Stimulated activated CD8-positive, alpha-beta memory T cell treated with anti-CD3 and anti-CD28 coated beads, Interleukin-2, amount 100 ng/mL, for 48 hours (primary cell): ENCODE measurements at places on chromosomes 2 and 18.
A peak's percentile ranks its signal among the peaks of the same experiment; 100 is the strongest.

DNA sequence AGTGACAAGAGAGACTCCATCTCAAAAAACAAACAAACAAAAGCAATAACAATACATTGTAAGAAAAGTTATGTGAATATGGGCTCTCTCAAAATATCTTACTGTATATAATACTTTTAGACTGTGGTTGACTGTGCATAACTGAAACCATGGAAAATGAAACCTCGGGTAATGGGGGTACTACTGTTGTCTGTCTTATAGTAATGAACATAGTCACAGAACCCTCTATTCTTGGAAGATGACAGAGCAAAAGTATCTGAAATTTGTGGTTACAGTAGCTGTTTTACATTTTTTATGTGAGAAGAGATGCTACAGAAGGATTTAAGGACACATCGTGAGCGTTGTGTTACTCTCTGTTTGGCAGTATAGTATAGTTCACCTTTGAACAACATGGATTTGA is 60.5 kb downstream of the MAP4K4 start:
- no peak for DNase-seq

DNA sequence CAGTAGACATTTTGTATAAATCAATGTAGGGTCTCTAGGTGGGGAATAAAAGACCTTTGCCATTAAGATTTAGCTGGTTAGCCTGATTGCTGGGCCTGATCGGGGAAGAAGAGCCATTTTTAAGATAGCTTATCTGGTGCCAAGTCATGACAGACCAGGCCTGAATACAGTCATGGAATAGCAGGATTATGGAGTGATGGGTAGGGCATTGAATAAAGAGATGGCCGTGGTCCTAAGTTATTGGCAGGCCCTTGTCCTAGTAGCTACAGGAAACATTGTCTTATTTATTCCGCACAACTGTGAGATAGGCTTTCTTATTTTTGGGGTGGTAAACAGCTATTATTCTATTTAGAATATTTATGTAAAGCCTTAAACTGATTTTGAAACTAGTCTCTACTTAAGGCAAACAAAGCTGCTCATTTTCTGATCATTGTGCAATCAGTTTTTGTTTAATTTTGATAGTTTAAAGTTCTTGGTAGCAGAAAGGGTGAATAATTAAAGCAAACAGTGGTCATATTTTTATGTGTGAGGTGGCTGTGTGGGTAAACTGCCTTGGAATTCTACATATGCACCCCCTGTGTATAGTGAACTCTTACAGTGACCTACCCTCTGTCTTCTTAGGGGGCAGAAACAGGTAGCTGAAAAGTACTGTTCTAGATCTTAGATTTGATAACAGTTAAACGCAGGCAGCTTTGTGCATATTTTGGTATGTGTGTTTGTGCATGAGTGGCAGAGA is 22.6 kb downstream of the ZNF236 start:
- DNase-seq = no peak

DNA sequence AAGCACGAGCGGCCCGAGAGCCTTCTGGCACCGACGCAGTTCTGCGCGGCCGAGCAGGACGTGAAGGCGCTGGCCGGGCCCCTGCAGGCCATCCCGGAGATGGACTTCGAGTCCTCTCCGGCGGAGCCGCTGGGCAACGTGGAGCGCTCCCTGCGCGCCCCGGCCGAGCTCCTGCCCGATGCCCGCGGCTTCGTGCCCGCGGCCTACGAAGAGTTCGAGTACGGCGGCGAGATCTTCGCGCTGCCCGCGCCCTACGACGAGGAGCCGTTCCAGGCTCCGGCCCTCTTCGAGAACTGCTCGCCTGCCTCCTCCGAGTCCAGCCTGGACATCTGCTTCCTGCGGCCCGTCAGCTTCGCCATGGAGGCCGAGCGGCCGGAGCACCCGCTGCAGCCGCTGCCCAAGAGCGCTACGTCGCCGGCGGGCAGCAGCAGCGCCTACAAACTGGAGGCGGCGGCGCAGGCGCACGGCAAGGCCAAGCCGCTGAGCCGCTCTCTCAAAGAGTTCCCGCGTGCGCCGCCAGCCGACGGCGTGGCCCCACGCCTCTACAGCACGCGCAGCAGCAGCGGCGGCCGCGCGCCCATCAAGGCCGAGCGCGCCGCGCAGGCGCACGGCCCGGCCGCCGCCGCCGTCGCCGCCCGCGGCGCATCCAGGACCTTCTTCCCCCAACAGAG is 70.4 kb downstream of the ARHGEF33 start:
- peak; percentile 66 for DNase-seq

DNA sequence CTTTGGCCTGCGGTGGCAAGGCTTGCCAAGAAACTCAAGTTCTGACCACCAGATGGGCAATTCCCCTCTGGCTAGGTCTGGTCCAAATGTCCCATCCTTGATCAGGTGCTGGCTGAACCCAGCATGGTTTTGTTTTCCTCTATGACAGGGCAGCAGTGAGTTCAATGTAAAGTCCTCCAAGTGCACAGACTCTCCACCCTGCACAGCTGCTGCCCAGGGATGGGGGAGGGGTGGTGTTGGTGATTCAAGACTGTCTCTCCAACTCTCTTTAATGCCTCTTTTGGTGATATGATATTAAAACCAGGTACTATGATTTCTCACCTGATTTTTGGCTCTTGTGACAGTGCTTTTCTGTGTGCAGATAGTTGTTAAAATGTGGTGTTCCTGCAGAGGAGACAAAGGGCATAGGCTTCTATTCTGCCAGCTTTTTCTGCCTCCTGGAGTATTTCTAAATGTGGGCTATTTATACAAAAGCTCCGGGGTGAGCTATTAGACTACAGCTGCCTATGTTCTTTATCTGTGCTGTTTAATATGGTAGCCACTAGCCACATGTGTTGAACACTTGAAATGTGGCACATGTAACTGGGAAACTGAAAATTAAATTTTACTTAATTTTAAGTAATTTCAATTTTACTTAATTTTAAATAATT is 64.0 kb upstream of the STK39 start:
- no peak for DNase-seq

DNA sequence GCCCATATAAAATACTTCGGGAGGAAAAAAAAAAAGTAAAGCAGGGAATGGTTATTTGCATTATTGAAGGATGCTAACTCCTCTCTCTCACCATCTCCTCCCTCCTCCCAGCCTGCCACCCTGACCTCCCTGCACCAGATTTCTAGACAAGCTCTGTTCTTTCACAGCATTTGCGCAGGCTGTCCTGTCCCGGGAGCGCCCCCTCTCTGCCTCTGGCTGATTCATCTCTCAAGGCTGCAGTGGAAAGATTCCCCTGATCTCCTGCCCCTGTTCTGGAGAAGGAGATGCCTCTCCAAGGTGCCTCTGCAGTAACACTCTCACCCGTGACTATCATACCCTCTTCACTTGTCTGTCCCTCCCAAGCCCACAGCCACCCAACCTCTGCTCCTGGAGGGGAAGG is 38.5 kb downstream of the COL4A4 start:
- no peak for DNase-seq

DNA sequence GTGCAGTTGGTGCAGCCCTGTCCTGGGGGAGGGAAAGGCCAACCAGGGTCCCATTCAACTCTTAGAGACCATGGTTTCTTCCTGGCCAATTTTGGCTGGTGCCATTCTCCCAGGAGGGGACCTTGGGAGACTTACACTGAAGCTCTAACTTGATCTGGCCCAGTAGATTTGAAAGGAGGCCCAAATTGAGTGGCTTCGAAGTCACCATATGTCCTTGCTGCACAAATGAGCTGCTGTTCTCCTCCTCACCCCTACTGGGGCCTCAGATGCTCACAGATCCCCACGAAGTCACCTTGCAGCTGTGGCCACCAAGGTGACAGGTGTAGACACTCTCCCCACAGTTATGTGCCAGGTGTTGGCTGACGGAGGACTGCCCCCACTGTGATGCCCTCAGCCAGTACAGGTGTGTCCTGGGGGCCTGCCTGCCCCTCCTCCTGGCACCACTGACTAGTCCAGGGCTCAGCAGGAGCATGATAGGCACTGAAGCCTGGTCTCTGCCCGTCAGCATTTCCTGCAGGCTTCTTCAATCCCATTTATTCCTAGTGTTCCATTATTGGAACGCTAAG is 4.7 kb upstream of the C2orf72 start:
- DNase-seq = no peak

- DNase-seq = no peak
Observed at GRCh38 chr2:211397764-211398163, 841.4 kb downstream of the CPS1 start.

- no peak for DNase-seq
Observed at GRCh38 chr2:64401529-64401880, 52.5 kb upstream of the LGALSL start.

DNA sequence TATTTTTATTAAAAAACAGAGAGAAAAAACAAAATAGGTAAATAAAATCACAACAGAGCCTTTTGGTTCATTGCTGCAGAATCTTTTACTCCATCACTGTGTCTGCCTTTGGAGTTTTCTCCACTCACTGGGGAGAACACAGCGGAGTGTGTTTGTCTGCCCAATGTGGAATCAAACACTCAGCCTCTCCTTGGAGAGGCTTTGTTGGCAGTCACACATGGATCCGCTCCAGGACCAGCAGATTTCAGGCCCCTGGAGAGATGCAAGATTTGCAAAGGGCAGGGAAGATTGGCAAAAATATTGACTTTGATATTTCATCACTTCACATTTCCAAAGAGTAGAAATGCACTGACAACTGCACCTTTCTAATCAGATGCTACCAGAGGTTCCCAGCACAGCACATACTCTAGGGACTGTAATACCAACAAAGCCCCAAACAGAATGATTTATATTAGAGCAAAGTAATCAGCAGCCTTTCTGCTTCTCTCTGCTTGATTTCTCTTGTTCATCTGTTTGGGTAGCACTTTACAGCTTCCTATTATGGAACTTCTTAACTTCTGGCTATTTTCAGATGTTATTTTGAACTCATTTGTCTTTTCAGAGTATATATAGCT is 1898.8 kb upstream of the PIK3C3 start:
- no peak for DNase-seq

DNA sequence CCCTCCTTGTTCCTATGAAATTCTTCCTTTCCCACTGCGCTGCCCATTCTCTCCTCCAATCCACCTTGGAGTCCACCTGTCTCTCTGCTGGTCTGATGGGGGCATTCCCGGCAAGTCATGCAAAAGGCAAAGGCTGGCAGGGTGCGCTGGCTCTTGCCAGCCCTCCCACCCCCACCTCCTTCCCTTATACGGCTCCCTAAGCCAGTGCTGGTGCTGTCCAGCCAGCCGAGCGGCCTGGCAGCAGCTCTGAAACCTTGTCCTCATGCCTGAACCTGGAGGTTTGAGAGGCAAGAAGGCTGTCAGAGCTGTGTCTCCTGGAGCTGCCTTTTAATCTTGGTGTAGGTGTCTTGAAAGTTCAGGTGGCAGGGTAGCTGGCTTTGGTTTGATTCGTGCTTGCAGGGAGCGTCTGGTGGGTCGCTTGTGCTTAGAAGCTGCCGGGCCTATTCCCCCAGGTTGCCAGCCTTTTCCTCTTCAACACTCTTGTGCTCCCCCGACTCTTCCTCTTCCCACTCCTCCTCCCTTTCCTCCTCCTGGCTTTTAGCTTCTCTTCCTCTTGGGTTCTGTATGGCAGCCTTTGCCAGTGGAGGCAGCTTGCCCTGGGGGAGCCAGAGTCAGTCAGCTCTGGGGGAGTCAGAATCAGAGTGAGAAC is 748 bp downstream of the LIPG start:
- no peak for DNase-seq

- DNase-seq = peak; percentile 95
Observed at GRCh38 chr2:96157649-96158553, 12.7 kb upstream of the DUSP2 start.

GRCh38 chr2:238306672-238306998 is 13.7 kb upstream of the TRAF3IP1 start:
- no peak for DNase-seq

DNA sequence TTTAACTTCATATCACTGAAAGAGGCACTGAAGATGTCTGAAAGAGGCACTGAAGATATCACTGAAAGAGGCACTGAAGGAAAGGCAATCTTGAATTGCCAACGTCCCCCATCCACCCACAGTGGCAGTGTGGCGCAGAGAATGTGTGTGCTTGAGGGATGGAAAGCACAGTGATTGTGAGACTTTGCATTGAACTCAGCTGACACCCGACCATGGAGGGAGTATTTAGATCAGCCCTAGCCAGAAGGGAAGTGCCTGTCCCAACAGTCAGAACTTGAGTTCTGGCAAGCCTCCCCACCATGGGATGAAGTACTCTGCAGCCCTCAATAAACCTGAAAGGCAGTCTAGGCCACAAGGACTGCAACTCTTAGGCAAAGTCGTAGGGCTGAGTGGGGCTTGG is 33.8 kb downstream of the MAP4K3 start:
- DNase-seq = no peak

GRCh38 chr2:128513961-128514283 is 195.3 kb upstream of the HS6ST1 start:
- no peak for DNase-seq

DNA sequence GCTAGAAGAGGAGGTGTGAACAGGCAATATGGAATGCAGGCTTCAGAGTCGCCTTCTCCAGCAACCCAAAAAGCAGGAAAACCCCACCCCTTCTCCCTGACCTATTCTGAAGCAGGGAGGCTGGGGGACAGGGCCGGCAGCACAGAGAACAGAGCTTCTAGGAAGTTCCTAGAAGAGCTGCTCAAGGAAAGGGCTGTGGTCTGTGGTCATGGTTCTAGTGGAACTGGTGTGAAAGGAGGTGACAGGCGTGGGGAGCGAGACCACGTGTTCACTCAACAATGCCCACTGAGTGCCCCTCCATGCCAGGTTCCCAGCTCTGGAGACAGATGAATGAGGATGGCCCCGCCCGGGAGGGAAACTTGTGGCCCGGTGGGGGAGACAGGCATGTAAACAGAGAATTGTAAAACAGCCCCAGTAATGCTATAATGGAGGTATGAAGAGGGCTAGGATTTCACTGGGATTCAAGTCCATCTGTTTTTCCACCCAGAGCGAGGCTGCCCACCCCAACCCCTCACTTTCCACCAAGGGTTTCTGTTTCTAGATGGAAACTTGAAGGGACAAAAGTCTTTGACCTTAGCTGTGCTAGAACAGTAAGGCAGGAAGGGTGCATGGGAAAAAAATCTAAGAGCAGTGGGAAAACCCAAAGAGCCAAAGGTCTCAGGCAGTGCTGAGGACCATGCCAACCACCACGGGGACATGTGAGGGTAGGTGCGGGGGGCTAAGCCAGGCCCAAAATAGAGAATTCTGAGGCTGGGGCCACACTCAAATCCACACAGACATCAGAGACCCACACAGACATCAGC is 71.8 kb downstream of the TNS1 start:
- no peak for DNase-seq
